ENCODE measurements at places on chromosomes 13 and 19.

DNA sequence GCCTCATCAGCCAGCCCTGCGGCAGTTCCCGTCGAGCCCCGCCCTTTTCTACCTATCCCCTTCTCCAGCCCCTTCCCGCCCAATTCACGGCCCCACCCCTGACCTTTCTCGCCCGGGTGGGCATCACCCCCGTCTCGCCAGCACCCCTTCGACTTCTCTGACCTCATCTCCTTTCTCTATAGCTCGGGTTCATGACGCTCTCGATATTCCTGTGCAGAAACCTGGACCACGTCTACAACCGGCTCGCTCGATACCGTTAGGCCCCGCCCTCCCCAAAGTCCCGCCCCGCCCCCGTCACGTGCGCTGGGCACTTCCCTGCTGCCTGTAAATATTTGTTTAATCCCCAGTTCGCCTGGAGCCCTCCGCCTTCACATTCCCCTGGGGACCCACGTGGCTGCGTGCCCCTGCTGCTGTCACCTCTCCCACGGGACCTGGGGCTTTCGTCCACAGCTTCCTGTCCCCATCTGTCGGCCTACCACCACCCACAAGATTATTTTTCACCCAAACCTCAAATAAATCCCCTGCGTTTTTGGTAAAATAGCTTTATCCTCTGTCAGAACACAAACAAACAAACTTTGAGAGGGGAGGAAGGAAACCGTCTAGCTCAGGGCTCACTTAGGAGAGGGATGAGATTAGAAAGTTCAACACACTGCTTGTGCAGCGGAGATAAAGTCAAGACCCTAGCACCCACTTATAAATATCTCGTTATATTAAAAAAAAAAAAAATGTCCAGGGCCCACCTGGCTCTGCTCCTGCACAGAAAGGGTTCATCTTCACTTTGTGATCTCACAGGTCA is 5.1 kb downstream of the CD37 start:
- peak; percentile 24 for DNase-seq

DNA sequence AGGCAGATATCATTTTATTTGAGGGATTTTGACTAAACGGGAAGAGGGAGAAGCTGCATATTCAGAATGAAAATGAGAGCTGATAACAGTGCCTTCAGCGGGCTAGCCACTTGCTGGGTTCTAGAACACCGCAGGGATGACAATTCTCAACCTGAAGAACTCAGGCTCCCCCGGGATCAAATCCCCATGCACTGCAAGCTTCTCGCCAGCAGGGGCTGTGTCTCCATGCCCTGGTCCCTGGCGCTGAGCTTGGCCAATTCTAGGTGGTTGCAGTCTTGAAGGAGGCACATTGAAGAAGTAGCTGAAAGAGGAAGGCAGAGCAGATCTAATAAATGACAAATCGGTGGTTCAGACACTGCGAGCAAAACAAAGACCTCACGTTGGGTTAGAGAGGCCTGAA is 128.7 kb downstream of the UQCRFS1 start:
- no peak for DNase-seq

GRCh38 chr13:26897706-26898550 is 137.3 kb upstream of the GPR12 start:
- no peak for DNase-seq

GRCh38 chr19:53131085-53131590 is 1.6 kb downstream of the ZNF415 start:
- peak; percentile 13 for DNase-seq

GRCh38 chr13:89282241-89282640 is 1611.1 kb downstream of the SLITRK5 start:
- no peak for DNase-seq

- DNase-seq, result peak; percentile 89
Measured at GRCh38 chr19:12952488-12953137, 4.4 kb downstream of the GADD45GIP1 start.

DNA sequence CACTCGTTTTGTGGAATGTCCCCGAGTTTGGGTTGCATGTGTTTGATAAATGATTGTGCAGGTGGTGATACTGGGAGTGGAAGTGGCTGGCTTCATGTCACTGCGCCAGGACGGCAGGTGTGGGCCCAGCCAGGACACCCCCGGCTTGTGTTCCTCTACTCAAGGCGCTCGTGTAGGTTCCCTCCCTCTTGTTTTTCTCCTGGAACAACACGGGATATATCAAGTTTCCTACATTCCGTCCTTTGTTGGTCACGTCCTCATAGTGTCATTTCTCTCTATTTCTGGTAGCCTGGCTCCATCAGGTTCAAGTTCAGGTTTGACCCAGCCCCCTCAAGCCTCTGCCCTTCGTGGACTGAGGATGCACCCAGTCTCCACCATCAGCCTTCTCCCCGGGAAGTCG is 16.3 kb downstream of the IL17D start:
- no peak for DNase-seq

DNA sequence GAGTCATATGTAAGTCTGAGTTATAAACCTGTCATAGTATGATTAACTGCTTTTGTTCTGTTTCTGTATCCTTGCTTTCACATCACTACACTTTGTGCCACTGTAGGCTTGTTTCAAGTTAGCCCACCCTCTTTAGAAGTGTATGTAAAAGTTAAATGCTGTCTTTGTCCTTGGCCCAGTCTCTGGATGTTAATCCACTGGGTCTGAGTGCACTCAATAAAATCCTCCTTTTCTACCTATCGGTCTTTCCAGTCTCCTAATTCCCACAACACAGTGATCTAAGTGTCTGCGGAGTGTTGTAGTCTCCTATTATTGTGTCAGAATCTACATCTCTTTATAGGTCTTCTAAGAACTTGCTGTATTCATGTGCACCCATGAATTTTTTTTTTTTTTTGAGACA is 14.1 kb downstream of the ZNF429 start:
- no peak for DNase-seq

DNA sequence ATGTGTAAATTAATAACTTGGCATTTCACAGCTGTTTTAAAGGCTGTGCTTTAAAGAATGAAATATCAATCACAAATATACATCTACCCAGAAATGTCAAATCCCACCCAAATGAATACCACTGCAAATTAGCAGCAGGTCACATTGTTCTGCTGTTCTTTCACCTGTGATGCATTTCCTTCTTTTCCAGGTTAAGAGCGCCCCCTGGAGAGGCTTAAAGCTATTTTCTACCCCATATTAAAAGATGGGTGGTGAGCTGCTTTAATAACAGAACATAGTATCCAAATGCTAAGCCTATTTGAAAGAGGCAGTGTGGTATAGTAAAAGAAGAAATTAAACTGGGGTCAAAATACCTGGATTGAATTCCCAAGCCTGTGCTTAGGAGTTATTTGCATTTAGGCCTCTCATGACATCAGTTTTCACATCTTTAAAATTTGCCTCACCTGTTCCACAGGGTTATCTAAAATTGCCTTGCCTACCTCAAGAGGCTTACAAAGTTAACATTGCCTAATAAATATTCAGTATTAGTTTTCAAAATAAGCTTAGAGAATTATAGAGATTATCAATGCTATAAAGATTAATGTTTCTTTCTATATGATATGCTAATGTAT is 396.9 kb upstream of the SLITRK5 start:
- peak; percentile 44 for DNase-seq

All from suppressor macrophage treated with lipopolysaccharide for 1 hour (primary cell).